ENCODE measurements at places on chromosomes 3 and 15.

DNA sequence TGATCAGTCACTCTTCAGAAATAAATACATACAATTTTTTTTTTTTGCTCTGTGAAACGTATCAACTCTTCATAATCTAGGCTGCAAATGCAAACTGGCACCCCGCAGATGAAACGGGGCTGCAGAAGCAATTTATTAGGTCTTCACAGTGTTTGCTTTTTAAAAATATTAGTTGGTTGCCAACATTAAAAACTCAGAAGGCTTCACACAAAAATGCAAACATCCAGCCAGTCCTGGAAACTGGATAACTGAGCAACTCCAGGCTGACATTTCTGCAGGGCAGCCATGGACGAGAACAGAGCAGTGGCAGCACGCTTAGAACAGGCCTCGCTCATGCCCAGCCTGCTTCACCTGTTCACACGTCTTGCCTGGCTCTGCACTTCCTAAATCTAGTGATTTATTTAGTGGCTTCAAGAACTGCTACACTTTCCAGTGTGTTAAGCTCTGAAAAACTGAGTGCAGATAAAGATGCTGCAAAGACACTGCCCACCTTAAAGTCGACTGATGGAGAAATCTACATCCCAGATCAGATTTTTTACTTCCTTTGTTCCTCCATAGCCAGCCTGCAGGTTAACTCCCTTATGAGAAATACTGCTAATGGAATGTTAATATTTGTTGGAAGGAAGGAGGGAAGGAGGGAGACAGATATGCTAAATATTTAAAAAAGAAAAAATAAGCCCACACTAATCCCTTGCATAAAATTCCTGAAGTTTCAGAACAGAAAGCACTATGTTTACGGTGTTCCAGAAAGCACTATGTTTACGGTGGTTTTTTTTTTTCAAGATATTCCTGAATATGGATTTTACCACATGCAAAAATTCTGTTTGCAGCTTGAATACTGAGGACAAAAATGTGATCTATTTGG, 53.6 kb downstream of the SETMAR start:
- no peak for DNase-seq

- DNase-seq: no peak
Observed at GRCh38 chr15:73677733-73678132, 6.5 kb upstream of the CD276 start.

DNA sequence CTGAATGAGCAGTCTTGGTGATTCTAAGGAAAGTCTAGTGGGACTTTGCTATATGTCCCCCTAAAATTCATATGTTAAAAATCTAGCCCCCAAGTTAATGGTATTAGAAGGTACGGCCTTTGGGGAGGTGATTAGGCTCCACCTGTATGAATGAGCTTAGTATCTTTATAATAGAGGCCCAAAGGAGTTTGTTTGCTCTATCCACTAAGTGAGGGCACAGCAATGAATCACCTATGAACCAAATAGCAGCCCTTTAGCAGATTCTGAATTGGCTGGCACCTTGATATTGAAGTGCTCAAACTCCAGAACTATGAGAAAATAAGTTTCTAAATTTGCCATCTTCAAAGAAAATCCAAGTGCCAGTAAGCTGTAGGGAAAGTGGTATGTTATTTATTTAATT, 187.9 kb downstream of the SUCNR1 start:
- no peak for DNase-seq

- no peak for DNase-seq
Observed at GRCh38 chr3:126656371-126657134, 1.6 kb upstream of the TXNRD3 start.

- no peak for DNase-seq
Observed at GRCh38 chr3:117553461-117553860, 843.9 kb downstream of the TUSC7 start.

GRCh38 chr3:2595486-2595885, 496.8 kb downstream of the CNTN4 start:
- no peak for DNase-seq

DNA sequence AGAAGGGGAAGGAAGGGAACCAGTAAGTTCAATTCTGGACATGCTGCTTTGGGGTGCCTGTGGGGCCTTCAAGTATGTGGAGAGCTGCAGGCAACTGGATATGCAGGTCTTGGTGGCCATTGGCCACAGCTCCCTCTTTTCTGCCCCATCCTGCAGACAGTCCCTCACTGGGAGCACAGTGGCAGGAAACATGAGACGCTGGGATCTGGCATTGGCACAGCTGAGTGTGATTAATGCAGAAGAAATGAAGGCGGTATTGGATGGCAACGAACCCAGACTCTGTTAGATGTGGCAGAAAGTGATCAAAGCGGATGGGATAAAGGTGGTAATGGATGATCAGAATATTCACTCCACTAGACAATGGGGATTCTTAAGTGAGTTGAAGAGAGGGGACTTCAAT, 23.2 kb upstream of the VPS8 start:
- no peak for DNase-seq

GRCh38 chr15:55907797-55908196, 85.6 kb downstream of the NEDD4 start:
- DNase-seq: no peak

DNA sequence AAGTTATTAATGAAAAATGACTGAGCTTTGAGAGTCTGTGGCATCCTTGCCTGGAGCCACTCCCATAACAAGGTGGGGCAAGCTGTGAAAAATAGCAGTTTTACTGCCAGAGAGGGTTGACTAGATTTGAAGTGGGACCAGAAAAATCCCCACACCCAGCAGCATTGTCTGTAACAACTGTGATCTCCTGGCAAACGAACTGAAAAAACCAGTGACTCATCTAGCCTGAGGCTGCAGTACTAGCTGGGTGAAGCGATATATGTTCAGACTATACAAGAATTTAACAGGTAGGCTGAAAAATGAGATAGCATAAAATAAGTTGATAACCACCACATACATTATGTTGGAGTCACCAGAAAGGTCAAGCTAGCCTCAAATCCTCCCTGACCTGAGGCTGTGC, 64.0 kb downstream of the DPH6 start:
- DNase-seq: no peak

- DNase-seq: no peak
Observed at GRCh38 chr15:31523655-31524049, 197.0 kb downstream of the KLF13 start.

- DNase-seq: no peak
Observed at GRCh38 chr3:197495059-197495455, 60.7 kb downstream of the BDH1 start.

- DNase-seq: no peak
Observed at GRCh38 chr3:195129644-195130492, 141.1 kb downstream of the XXYLT1 start.

DNA sequence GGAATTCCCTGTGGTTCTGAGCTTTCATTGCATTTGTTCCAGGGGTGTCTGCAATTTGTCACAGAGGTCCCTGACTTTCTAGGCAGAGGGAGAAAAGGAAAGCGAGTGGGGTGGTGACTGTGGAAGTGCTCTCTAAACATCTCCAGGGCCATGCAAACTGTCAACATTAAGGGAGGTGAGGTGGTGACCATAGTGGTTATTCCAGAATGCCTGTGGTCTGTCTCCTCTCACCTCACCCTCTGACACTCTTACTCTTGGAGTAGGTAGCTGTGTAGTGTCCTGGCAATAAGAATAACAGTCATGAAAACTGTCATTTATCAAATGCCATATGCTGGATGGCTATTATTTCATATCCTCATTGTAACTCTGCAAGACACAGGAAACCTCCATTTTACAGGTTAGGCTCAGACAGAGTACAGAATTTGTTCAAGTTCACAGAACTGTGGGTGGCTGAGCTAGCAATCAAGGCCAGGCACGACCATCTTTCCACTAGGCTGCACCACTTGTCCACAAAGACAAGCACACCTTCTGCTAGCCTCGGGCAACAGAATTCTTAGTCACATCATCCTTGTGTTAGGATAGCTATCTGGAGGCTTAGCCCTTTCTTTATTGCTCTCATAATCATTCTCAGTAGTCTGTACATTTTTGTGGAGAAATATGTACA, 179.4 kb downstream of the CD47 start:
- no peak for DNase-seq

DNA sequence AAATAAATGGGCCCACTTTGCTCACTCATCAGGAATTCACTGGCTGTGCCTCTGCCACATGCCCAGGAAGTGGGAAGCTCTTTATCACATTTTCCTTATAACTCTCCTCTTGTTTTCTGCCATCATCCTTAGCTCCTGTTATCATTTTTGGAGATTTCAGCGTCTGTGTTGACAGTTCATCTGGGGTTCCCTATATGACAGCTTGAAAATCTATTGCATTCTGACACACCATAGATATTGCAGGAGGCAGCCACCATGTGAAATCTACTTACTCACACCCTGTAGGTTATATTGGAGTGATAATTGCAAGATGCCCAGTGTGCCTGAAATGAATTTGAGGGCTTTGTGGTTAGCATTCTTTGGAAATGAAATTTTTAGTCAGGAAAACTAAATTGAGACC, 132.9 kb downstream of the RYR3 start:
- DNase-seq: no peak

DNA sequence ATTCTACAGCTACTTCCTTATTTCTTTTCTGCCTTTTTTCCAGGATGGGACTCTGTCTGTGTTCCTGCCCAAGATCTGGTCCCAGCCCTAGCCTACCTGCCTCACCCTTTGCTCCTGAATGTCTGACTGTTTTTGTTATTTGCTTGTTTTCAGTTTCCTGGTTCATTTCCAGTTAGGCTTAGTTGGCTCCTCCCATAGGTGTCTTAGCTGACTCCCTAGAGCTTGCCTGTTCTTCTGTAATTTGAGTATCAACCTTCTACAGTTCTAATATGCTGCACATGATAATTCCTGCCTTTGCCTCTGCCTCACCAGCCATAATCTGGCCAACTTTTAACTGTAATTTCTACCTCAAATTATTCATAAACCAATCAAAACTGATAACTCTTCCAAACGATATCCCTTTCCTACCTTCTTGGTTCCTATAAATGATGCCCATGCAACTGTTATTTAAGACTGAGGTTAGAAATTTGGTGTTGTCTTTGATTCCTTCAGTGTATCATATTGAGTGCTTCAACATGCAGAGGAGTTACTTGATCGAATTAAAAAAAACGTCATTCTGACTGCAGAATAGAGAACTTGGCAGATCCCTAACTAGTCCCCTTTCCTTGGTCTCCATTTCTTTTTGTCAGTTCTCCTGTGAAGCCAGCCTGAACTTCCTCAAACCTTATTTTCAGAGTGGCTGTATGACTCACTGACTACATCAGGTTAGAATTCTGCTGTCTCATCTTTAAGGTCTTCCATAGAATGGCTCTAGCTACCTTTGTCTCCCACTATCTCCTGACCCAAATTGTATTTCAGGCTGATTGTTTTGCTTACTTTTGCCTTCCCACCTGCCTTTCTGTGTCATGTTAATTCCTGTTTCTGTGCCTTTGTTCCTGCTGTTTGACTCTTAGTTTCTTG, 8.4 kb downstream of the GOLM2 start:
- no peak for DNase-seq

DNA sequence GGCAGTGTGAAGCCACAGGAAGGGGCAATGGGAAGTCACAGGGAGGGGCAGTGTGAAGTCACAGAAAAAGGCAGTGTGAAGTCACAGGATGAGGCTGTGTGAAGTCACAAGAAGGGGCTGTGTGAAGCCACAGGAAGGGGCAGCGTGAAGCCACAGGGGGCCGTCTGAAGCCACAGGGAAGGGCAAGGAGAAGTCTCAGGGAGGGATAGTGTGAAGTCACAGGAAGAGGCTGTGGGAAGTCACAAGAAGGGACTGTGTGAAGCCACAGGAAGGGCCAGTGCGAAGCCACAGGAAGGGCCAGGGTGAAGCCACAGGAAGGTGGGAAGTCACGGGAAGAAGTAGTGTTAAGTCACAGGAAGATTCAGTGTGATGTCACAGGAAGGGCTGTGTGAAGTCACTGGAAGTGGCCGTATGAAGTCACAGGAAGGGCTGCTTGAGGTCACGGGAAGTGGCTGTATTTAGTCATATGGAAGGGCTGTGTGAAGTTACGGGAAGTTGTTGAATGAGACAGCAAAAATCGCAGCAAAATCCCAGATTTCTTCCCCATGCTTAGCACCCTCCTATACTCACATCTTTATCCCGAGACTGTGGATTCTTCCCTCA, 38.6 kb downstream of the GASK1A start:
- no peak for DNase-seq

DNA sequence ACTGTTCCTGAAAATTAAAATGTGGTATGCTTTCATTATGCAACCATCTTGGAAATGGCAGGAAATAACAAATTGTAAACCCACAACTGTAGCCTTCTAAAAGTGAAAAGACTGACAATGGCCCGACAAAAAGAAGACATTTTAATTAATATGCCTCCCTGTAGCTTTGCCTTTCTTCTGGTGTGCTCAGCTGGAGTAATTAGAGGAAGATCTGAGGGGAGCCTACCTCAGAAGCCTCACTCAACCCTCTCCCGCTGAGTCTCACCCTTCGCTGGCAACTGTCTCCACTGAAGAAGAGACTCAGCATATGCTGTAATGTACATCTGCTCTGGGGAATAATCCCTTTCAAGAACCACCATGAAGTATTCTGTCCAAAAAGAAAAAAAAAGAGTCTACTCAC, 104.7 kb upstream of the SETMAR start:
- no peak for DNase-seq

DNA sequence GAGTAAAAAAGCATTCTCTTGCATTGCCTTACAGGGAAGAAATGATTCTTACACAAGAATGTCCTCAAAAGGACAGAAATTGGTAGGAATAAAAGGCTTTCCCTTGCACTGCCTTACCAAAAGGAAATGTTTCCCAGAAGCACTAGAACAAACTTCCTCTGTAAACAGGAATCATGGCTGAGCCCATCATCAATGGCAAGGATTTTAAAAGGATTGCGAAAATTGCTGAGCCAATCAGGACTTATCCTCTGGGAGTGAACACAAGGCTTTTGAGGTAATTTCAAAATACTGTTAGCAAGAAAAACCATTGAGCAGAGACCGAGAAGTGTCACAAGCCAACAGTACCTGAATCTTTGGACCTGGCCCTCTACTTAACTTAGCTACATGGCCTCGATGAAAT, 897.3 kb downstream of the ROBO1 start:
- DNase-seq: no peak

DNA sequence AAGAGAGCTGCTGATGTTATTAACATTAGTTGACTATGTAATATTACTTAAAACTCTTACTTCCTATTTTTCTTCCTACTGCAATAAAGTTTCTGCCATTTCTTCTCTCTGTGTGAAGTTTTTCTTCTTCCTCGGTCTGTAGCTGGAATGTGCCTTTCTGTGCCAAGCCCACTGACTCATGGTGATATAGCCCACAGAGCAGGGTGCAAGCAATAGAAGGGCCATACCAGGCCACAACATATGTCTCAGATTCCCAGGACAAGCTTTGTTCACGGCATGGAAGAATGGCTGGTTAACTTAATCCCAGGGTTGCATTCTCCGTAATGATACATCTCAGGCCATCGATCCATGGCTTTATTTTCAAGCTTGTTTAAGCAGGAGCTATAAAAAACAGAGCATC, 815.3 kb downstream of the TUSC7 start:
- no peak for DNase-seq
